ENCODE measurements at places on chromosomes 5 and 9.

- no peak for DNase-seq
Measured at GRCh38 chr9:12933957-12934356, 159.1 kb downstream of the LURAP1L start.

DNA sequence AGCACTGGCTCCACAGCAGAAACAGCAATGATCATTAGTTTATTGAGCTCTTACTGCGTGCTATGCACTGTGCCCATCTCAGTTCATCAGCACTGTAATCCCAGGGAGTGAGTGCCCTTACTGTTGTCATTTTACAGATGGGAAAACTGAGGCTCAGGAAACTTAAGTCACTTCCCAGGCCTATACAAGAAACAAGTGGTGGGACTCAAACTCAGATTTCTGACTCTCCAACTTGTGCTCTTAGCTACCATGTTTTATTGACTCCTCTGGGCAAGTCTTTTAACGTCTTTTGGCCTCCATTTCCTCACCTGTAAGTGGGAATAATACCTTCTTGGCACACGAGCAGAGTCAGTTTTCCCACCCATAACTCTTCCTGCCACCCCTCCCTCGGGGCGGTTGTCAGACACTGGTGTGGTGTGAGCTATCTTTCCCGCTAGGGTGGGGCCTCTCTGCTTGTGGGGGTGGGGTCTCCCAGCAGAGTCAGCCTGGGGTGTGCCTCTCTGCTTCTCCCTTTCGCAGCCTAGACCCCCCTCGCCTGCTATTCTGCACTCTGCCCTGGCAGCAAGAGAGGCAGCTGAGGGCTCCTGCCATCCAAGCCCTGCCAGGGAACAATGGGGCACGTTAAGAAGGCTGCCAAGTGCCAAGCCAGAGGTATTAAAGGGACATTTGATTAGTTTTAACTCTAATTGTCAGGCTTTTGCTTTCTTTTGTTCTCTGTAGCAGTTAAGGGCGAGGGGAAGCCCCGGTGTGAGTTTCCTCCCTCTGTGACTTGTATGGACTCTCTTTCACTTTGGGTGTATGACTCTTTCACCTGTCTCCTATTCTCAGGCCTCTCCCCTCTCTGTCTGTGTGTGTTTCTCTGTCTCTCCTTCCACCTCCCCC, 12.1 kb downstream of the GALNT10 start:
- DNase-seq = peak; percentile 72

DNA sequence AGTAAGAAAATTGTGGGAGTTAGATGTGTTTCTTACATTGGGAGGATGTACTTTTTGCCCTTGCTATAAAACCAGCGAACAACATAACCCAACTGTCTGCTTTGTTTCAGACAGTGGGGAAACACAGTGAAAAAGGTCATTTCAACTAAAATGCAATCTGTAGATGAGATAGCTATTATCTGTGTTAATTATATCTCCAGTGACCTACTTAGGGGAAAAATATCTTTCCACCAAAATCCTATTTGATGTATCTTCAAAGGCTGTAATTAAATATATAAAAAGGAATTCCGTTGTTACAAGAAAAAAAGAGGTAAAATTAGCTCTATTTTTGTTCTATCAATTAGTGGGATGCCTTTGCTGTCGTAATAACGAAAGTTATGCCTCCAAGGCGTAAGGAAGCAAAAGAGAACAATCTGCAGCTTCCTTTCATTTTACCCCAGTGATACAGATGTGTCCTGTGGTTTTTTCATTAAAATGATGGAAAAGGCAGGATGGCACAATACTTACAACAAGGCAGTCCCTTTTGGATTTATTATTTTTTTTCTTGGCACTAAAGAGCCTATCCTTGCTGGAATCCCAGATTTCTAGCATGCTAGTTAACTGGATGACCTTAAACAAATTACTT, 100.9 kb downstream of the GNA14 start:
- no peak for DNase-seq

DNA sequence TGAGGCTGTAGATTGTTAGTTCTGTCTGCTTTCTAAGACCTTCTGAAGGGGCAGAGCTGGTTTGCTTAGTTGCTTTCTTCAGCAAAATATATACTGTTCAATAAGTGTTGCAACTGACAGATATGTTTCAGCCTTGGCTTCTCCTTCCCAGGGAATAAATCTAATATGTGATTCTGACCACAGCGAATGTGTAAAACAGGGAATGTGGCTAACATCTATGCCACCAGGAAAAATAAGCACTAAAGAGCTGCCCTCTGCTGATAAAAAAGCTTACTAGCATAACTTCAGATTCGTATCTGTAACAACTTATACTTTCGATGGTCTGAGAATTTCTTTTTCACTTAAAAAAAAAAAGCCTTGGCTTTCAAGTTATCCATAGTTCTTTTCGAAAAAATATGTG, 13.0 kb upstream of the OSMR start:
- DNase-seq = no peak

GRCh38 chr5:1504069-1504595, 19.6 kb downstream of the LPCAT1 start:
- DNase-seq = no peak

DNA sequence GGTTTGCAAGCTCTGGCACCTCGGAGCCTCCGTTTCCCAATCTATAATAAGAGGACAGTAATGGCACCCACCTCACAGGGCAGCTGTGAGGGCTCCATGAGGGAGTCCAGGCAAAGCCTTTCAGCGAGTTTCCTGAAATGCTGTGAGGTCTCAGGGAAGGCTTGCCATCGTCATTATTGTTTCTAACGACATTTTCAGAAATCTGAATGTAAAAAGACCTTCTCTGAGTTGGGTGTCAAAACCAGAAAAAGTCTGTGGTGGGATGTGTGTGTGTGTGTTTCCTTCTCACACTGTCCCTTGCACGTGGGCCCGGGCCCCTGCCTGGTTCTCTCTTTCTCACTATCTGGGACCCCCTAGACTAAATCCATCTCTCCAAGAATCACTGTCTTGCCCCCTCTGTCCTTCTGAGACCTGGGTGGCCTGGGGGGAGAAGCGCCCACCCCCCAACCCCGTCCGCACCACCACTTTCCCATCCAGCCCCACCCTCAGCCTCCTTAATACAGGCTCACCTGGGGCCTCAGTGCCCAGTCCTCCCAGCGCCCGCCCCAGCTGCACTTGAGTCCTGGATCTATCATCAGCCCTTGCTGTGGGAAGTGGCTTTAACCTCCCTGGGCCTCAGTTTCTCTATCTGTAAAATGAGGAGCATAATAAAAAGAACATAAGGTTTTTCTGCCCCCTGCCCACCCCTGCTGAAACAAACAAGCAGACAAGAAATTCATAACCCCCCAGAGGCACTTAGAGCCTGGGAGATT, 180.3 kb downstream of the C9orf50 start:
- DNase-seq = no peak

- DNase-seq = no peak
Measured at GRCh38 chr9:93054758-93055704, 3.5 kb upstream of the SUSD3 start.

DNA sequence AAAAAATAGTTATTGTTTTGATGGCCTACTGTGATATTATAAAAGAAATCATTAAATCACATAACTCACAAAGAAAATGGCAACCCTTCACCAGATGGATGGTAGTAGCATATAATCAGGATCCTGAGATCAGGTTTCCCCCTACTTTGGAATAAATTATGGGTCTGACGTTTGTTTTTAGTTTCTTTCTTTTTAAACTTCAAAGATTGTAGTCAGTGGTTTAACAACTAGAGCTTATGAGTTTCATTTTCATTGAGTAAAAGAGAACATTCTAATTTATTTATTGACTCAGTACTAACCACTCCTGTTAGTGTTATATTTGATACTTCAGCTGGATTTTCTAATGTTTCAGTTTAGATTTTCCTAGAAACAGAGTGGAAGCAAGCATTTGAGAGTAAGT, 218.0 kb upstream of the PCSK5 start:
- no peak for DNase-seq

- DNase-seq = no peak
Measured at GRCh38 chr5:180624587-180624986, 24.8 kb downstream of the FLT4 start.

DNA sequence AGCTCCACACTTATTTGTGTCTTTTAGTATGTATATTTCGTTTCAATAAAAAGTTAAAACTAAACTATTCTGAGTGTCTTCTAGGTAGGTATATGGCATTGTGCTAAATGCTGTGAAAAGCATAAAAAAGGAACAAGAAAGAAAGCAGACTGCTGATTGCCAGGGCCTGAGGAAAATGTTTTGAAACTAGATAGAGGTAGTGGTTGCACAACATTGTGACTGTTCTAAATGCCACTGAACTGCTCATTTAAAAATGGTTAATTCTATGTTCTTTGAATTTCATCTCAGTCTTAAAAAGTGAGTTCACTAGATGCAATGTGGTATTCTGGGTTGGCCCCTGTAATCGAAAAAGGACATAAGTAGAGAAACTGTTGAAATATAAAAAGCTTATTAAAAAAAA, 2.6 kb upstream of the ALAD start:
- DNase-seq = no peak

DNA sequence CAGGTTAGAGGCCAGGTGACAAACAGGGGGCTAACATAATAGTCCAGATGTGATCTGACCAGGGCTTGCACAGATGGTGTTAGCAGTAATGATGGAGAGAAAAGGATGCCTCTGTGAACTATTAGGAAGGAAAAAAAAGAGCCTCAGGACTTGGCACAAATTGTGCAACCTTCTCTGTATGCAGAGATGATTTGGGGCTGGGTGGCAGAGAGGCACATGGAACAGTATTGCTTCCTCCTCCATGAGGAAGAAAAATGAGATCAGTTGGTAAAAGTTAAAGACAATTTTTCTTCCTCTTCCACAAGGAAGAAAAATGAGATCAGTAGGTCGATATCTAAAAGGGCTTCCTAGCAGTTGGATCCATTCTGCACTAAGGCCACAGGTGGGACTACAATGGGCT, 13.9 kb upstream of the ANXA6 start:
- peak; percentile 15 for DNase-seq

DNA sequence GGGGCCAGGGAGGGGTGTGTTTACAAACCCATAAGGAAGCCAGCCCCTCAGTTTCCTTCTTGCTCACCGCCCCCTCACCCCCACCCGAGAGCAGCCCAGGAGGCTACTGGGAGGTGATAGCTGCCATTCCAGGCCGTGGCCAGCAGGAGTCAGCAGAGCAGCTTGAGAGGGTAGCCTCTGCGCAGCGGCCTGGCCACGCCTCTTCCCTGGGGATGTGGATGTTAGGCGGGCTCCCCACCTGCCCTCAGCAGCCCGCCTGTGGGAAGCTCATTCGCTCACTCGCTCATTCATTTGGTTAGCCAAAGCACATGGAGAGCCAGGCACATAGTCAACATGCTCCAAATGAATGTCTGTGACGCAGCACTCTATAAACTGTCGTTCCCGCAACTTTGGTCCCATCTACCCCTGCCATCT, 6.1 kb upstream of the DPM2 start:
- DNase-seq = peak; percentile 89

DNA sequence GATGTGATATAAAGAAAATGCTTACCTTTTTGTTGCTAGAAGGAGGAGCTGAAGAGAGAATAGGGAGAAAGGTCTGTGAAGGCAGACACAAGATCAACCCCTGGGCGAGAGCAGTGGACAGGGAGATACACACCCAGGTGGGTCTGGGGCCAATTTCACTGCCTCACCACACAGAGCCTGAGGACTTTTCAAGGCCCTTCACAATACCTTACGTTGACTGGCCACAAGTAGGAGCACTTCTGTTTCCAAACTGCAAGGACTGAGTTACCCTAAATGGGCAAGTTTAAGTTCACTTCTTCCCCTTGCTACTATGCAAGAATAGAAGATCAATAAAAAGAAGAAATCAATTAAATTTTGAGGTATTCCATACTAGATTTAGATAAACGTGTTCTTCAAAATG, 174.5 kb upstream of the SLC12A2 start:
- DNase-seq = no peak

DNA sequence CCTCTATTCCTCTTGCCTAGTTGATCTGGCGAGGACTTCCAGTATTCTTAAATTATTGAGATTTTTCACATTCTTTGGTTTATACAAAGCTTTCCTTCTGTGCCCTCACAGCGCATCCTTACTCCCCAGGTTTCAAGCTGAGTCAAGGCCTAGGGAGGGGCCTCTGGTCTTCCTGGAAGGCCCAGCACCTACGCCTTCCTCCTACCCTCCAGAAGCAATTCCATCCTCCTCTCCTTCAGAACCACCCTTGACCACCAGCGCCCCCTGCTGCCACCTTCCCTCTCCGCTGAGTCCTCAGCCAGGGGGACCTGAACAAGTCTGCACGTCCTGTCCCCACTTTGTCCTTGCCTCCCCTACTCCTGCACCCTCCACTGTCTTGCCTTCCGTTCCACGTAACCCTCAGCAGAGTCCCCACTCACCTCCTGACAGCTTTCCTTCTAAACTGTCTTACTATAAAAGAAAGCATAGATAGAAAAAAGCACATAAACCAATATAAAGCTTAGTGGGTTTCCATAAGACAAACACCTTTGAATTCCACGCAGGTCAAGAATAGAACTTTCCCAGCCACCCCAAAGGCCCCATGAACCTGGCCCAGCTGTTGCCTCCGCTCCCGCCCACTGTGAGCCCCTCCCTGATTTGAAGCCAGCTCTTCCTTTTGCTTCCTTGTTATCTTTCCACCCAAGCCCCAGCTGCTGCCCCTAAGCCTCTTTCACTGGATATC, 63.0 kb upstream of the CTSL start:
- peak; percentile 89 for DNase-seq

DNA sequence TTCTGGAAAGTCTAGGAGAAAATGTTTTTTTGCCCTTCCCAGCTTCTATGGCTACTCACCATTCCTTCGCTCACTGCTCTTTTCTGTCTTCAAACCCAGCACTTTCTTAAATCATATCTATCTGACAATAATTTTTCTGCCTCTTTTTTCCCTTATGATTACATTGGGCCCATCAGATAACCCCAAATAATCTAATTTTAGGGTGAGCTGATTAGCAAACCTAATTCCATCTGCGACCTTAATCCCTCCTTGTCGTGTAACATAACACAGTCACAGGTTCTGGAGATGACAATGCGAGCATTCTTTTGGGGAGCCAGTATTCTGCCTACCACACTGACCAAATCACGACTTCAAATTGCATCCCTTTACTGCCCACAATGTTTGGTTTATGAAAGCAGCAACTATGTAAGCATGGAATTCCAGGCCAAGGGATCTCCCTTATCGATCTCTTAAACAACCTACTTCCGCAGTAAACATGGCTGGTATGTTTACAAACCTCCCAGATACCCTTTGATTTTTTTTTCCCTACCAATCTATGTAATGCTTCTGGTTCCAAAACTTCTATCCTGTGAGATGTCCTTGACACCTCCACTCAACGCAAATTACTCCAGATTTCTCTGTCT, 2122.2 kb downstream of the MAT2B start:
- DNase-seq = no peak

- no peak for DNase-seq
Measured at GRCh38 chr5:110058175-110058574, 368.4 kb downstream of the MAN2A1 start.

DNA sequence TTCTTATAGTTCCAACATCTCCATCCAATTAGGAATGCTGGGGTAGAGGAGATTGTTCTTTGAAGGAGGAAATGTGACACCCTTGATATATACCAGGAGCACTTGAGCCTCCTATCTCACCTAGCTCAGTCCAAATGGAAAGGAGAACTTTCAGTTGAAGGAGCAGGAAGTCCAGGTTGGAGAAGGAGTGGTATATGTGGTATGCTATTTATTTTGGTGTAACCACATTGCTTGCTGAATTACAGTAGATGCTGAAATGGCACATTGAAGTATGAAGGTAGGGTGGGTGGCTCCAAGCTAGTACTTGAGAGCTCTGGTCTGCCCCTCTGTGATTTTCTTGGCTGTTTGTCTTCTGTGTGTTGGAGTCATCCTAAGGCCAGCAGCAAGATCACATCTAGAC, 6.1 kb downstream of the CSNK1G3 start:
- DNase-seq = no peak

Data from activated CD8-positive, alpha-beta memory T cell treated with anti-CD3 and anti-CD28 coated beads, Interleukin-2, amount 50 U/mL, for 48 hours (primary cell).